ENCODE measurements at places on chromosomes 16 and 17.

DNA sequence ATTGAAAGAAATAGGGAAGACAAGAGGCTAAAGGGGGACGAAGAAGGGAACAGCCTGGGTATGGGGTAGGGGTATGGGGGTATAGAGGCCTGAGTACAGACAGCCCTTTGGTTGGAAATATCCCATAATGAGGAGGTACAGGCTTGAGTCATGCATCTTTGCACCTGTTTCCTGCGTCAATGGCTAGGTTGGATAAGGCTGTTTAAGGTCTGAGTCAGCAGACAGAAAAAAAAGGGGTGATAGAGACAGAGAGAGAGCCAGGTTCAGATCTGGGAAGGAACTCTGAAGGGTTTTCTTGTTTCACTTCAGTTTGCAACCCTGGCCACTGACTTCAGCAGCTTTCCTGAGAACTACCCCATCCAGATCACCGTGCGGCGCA lies 8.5 kb downstream of the FNDC8 start:
- no peak for DNase-seq

- DNase-seq: no peak
These were observed 99.9 kb downstream of the BANP start for GRCh38 chr16:88050952-88051660.

- no peak for DNase-seq
These were observed 8.0 kb downstream of the HS3ST3A1 start for GRCh38 chr17:13593757-13594156.

DNA sequence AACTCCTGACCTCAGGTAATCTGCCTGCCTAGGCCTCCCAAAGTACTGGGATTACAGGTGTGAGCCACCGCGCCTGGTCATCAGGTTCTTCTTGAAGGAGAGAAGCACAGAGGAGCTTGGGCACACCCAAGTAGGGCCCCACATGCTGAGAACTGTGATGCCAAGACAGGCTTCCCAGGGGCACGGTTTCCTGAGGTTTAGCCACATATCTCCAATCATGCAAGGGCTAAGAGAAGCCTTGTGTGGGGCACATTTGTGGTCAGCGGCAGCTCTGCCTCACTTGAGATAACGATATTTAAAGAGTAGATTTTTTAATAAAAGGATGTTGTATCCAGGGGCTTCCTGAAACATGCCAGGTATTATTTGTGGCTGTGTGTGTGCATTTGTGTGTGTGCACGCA lies 46.9 kb downstream of the CUEDC1 start:
- DNase-seq: no peak

DNA sequence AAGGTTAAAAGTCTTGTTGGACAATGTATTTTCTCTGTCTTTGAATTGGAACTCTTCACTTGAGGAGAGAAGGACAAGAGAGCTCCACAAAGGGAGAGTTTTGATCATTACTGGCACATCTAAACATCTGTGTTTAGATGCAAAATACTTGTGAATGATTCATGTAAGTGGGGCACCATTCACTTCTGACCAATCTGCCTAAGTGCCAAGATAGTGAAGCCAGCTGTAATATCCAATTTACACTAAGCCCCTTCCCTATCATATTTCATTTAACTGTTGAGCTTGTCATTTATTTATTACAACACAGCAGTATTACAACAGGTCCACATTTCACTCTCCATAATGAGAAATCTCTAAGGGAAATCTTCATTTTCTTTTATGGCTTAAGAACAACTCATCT lies 832.3 kb upstream of the GOT2 start:
- DNase-seq: no peak

- no peak for DNase-seq
These were observed 43.5 kb downstream of the MRPS23 start for GRCh38 chr17:57806167-57806830.

GRCh38 chr17:32520104-32520701 lies 33.4 kb downstream of the CDK5R1 start:
- peak; percentile 42 for DNase-seq

DNA sequence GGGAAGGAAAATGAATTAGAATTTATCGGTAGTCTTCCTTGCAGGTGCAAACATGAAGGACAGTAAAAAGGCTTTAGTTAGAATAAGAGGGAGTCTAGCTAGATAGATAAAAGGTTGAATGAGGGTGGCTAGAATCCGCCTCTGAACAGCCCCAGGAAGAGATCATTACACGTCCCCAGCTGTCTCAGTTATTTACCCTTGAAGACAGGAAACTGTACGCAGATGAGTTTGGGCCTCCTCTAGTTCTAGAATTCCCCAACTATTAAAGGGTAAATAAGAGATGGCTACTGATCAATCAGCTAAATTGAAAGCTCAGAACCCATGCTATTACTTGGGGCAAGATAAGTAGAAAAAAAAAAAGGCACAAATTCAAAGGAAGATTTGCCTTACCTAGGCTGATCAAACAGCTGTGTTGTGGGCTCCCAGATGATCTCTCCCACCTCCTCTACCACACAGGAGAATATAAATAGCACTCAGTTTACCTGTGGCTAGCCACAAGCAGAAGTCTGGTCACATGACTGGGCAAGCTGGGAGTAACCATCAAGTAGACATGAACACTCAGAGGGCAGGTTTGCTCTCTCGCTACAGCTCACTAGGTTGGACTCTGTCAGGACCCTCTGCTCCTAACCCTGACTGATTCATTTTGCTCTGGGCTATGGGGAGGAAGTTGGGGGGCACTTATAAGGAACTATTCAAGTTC lies 17.0 kb downstream of the FAM117A start:
- DNase-seq: peak; percentile 41

- peak; percentile 74 for DNase-seq
These were observed 70.8 kb downstream of the XPO6 start for GRCh38 chr16:28140788-28141618.

GRCh38 chr17:60322056-60322387 lies 69.9 kb downstream of the USP32 start:
- DNase-seq: no peak

DNA sequence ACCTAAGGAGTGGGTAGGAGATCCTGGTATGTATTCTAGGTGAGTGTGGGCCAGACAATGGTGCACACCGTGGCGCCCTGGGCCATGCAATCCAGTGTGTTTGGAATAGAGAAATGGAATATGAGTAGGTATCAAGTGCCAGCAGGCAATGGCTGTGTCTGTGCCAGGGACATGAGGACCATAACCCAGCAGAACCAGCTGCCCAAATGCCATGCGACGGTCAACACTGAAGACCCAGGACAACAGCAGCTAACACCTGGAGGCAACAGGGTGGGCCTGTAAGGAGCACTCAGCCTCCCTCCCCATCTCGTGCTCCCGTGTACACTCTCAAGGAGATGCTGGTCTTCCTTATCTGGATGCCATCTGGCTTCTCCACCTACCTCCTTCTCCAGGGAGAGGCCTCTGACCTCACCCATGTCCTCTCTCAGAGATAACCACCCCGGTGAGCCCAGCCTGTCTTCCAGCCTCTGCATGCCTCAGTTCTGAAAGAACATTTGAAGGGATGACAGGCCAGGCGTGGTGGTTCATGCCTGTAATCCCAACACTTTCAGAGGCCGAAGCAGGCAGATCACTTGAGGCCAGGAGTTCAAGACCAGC lies 750 bp upstream of the GSDMB start:
- no peak for DNase-seq

Data from germinal center (tissue), 1 donor.